ENCODE measurements at places on chromosomes 3 and 15.

DNA sequence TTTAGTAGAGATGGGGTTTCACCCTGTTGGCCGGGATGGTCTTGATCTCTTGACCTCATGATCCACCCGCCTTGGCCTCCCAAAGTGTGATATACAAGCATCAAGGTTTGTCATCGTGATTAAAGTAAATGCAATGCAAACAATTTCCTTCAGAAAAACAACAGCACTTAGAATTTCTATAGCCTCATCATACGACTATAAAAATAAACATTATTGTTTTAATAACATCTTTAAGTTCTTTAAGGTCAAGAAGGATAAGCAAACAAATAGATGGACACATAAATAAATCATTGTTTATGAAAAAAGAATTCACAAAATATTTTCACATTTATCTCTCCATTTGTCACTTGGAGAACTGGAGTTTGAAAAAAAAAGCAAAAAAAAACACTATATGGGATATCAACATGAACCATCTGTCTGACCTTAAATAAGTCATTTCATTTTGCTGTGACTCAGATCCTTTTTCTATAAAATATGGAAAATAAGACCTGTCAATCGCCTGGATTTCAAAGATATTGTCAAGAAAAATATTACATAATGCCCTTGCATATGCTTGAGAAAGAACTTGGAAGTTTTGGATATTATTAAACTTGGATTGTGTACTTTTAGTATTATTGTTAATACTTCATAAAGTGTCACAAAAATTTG lies 642.0 kb upstream of the KCNMB2 start:
- DNase-seq, result no peak

- no peak for DNase-seq
Observed at GRCh38 chr3:182979103-182979673, 1.1 kb downstream of the DCUN1D1 start.

GRCh38 chr3:108495717-108496116 lies 14.7 kb downstream of the MYH15 start:
- no peak for DNase-seq

GRCh38 chr3:29285471-29286071 lies 4.7 kb downstream of the RBMS3 start:
- no peak for DNase-seq
